ENCODE measurements at places on chromosomes 12 and 14.

DNA sequence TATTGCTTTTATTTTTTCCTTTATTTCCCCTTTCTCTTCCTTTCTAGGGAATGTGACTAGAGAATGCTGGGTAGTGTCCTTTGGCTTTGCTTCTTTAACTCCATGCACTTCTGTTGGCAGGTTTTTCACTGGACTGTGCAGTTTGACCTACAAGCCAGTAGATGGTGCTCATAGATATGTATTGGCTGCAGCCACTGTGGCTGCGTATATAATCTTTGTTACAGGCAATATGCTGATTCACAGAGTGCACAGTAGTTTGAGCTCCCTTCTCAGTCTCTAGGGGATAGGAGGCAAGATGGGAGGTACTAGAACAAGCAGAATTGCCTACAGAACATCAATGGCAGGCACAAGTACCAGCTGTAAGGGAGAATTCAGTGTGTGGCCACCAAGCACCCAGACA lies 503.5 kb downstream of the LRFN5 start:
- peak; percentile 62 for DNase-seq

DNA sequence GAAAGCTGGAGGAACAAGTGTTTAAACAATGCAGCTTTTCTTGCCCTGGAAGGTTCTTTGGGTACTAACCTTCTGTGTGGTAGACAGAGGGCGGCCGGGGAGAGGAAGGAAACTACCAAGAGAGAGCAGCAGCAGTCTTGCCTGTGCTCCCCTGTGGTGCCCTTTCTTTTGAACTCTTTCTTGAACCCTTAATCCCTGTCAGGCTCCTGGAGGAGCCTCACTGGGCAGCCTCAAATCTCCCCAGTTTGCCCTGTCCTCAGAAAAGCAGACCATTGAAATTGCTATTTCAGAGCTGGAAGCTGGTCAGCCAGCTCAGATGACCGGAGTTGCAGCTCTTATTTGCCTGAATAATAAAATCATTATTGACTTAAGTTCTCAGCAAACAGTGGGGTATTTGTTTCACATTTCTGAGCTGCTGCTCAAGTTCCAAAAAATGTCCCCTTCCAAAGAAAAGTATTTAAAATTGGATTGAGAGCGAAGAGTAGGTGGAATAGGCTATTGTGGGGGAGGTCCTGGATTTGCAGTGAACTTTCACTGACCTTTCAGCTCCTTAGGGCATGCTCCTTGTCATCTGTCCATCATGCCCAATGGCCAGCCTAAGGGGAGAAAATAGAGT lies 42.1 kb upstream of the RNASE3 start:
- no peak for DNase-seq

DNA sequence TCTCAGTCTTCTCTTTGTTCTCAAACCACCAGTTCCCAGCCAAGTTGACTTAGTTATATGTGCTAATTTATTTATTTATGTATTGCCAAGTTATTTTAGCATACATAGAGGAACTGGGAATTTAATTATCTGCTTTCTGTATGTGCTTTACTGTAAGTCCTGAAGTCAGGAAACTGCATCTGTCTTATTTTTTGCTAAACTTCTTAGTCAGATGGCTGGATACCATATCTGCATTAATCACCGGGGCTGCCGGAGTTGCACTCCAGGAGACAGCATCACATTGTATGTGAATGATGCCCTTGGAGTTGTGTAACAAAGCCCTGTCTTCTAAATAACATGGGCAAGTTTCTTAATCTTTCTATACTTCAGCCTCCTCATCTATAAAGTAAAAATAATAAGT lies 96.2 kb downstream of the MON2 start:
- DNase-seq = no peak

GRCh38 chr14:50319721-50320120 lies 7.6 kb downstream of the DMAC2L start:
- DNase-seq = no peak

- DNase-seq = peak; percentile 90
These were observed 139.5 kb downstream of the CHST11 start for GRCh38 chr12:104596134-104596799.

DNA sequence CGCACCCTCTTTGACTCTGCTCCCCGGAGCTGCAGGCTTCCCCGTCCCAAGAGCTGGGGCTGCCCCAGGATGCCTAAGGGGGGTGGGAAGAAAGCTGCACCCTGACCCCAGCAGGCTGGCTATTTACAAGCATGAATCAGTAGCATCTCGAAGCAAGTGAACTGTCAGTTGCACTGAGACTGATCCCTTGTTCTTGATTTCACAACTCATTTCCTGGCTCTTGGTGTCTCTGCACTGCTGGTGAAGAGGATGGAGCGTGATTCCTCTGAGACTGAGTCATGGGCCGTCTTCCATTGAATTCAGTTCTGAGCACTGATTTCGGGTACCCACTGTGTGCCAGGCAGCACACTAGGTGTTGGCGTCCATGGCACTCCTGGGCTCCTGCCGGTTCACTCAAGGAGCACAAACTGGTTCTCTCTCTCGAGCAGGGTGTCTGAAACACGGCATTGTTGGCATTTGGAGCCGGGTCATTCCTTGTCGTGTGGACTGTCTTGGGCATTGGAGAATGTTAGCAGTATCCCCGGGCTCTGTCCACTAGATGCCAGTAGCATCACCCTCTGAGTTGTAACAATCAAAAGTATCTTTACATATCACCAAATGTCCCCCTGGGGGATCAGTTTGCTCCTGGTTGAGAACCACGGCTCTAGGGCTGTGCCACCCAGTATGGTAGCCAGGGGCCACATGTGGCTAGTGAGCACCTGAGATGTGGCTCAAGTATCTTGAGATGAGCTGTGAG lies 86.9 kb downstream of the RIN3 start:
- peak; percentile 82 for DNase-seq

DNA sequence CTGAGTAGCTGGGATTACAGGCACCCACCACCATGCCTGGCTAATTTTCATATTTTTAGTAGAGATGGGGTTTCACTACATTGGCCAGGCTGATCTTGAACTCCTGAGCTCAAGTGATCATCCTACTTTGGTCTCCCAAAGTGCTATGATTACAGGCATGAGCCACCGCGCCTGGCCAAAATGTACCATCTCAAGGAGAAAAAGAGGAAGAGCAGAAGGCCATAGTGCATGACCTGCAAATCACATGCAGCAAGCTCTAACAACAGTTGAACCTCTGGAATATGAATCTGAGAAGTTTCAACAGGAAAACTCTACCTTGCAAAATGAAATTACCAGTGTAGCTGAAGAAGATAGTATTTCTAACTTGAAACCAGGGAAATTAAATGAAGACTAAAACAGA lies 17.1 kb upstream of the SERPINA1 start:
- DNase-seq = peak; percentile 39

DNA sequence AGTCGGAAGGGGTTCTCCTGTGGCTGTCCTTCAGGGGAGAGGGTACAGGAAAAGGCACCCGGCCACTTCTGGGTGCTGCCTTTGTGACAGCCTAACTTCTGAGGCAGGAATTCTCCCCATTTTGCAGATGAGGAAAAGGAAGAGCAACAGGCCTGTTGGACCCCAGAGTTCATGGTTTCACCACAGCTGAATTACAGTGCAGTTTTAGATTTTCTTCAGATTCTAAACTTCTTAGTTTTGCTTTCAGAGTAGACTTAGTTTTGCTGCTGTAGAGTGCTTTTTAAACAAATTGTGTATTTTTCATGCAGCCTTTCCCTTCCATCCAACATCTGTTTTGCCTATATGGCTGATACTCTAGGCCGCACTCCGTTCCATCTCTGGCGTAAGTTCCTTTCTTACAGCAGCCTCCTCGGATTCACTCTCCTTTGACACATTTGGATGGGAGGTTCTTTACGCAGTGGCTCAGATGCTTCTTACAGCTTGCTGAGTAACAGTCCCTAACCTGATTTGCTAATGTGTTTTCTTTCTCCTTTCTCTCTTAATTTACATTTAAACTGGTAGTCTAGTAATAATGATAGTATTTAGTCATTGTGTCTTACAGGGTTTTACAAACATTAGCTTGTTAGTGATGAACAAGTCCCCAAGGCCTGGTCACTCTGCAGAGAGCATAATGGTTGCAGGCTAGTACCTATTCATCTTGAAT lies 7.8 kb downstream of the TRAF3 start:
- no peak for DNase-seq

- no peak for DNase-seq
These were observed 213.5 kb upstream of the SLC38A2 start for GRCh38 chr12:46585854-46586621.

GRCh38 chr12:94570161-94570560 lies 80.2 kb downstream of the TMCC3 start:
- no peak for DNase-seq

DNA sequence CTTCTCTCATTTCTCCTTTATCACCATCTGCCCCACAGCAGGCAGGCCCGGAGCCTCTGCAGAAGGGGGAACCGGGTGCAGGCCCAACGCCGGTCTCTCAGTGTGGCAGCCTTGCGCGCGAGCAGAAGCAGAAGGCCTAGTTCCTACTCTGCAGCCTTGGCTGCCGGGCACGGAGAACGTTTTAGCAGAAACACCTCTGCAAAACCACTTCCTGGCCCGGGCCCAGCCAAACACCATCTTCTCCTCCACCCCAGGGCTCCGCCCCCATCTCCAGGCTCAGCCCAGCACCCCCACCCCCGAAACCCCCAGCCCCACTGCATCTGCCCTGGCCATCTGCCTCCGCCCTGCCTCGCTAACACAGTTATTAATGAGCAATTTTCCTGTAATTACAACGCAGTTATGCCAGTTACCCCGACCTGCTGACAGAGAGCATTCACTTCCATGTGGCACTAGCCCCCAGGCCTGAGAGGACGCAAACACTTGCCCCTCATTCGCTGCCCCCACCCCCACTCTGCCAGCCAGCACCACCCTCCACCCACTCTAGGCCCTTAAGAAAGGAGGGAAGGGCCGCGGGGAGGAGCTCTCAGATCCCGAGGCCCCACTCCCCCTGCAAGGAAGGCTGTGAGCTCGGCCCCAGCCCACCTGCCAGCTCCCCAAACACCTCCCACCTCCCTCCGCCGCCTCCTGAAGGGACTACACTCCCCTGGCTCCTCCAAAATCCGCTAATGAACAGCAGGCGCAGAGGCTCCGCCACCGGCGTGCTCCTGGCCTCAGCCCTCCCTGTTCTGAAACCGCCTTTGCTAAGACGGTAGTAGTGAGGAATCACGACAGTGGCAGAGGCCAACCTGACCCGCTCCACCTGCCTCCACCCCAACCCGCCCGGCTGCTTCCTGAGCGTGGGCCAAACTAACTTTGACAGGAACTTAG lies 44.7 kb upstream of the FBRSL1 start:
- DNase-seq = peak; percentile 85

DNA sequence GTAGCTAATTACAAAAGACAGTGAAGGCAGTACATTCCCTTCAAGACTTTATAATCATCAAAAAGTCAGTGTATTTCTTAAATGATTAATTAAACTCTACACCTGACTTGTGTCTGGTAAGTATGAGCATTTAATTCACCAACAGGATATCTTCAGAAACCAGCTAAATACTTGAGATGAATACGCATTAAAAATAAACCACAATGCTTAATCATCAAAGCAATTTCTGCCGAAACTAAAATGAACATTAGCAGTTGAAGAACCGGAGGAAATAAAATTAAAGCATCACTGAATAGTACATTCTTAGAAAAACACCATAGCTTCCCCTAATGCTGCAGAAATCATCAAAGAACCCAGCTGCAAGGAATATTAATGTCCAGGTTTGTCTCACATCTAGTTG lies 32.7 kb downstream of the SLC25A21 start:
- no peak for DNase-seq

DNA sequence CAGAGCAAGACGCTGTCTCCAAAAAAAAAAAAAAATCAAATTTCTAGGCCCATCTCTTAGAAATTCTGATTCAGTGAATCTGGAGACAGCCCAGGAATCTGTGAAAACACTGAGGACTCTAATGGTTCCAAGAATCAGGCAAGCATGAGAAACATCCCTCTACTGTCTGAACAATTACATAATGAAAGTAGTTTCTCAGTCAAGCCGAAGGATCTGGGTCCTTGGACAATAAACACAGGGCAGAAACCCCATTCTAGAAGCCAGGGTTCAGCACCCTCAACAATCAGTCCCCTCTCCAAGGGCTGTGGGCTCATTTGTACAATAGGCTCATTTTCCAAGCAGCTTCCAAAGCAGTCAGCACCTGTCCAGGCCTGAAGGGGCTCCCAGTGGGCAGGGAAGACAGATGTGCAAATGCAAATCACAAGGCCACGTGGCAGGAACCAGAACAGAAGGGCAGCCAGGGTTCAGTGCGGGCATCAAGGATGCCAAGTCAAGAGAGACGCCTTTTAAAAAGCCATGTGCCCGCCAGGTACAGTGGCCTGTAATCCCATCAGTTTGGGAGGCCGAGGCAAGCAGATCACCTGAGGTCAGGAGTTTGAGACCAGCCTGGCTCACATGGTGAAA lies 96.1 kb downstream of the KSR2 start:
- DNase-seq = no peak

DNA sequence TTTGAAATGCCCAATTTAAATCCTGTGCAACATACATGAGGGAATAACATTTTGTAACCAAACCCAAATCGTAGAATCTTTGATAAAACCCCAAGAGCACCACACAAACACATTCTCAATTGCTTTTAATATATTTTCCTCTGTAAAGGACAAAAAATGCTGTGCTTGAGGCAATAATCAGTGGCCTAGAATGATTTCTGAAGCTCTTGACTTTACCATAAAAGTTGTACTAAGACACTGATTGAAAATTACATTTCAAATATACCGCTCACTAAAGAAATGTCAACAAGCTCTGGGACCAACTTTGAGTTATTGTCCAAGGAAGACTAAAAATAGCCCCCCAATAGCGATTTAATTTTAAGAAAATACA lies 1.5 kb downstream of the EML5 start:
- DNase-seq = no peak

DNA sequence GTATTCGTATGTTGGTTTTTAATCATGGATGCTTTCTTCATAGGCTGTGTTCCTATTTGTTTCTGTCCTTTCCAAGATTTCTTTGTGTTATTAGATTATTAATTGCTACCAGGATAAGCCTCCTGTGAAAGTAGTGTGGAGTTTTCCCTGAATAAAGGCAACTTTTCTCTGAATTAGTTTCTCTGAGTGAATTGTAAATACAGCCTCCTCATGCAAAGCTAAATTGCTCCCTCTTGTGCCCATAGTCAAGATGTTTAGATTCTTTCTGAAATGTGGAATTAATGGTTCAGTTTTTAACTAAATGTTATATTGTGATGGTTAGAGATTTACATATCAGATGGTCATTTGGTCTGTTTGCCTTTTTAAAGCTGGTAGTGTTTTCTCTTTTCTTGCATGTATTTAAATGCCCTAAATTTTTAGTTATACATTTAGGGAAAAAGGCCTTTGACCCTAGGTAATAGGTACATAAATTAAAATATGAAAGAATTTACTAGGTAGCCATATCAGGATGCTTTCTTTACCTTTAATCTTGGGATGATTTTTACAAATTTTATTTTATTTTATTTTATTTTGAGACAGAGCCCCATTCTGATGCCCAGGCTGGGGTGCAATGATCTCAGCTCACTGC lies 8.9 kb downstream of the APAF1 start:
- DNase-seq = peak; percentile 65

All from MV-4-11 (cell line).